ENCODE measurements at places on chromosomes 2 and 18.

- no peak for DNase-seq
These were observed 78.8 kb downstream of the VWC2L start for GRCh38 chr2:214489702-214490101.

DNA sequence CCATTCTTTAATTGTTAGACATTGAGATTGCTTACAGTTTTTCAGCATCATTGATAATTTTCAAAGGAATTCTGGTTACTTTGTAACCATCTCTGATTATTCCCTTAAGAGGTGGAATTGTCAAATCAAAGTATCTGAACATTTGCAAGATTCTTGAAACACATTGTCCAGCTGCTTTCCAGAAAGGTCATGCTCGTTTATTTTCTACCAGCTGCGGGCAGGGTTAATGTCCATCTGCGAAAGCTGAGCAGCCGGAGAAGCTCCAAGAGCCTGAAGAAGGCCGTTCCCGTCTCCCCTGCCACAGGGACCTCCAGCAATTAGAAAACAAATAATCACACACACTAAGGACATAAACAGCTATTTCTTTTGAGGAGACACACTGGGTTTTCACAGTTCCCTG is 76.1 kb upstream of the TXNDC2 start:
- DNase-seq, result no peak

DNA sequence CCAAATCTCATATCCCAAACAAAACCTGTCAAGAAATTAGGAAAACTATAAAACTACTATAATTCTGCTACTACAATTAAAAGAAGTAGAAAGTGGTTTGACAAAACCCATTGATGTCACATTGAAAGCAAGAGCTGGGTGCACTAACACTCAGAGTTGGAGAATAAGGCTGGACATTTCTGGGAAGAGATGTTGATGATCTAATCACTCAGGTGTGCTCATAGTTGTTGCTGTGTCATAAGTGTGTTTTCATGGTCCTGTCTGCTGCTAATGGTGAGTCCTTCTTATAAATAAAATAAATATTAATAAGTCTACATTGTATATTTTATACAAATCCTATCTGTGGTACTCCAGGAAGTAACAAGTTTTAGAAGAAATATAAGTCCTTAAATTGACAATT is 168.2 kb upstream of the LRP1B start:
- no peak for DNase-seq

DNA sequence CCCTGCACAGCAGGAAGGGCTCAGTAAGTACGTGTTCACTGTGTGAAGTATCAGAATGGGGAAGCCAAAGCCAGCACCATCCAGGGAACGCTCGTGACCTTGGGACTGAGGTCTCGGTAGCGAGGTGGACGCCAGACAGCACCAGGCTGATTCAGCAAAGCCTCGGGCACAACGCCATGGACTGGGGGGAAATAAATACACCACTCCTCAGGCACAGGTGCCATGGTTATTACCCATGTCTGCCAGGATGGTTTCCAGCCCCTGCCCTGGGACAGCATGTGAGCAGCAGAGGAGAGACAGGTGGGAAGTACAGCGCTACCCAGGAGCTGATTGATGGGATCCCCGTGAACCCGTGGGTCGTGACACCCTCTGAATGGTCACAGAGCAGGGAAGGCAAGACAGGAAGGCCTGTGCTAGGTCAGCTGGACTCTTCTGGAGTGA is 53.0 kb downstream of the REEP1 start:
- no peak for DNase-seq

DNA sequence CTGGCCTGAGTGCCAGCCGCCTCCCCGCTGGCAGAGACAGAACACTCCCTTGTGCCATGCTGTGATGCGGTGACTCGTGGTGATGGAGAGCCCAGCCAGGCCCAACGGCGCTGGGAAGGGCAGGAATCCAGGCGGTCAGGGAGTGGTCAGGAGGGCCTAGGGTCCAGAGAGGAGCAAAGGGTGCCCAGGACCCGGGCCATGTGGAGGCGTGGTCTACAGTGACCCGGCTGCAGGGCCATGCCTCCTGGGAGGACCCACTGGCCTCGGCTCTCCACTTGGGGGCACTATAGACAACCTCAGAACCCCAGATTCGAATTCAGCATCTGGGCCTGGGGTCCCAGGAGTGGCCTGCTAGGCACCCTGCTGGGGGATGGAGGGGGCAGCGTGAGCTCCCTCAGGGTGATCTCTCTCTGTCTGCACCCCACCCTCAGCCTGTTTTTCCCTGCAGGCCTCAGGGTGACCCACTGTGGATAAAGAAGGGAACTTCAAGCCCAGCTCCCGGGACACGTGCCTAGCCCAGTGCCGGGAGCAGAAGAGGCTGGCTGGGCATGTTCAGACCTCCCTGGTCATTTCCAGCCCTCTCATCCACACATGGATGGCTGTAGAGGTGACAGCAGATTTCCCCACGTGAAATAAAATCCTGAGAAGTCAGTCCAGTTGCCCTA is 13.0 kb downstream of the AMER3 start:
- no peak for DNase-seq

DNA sequence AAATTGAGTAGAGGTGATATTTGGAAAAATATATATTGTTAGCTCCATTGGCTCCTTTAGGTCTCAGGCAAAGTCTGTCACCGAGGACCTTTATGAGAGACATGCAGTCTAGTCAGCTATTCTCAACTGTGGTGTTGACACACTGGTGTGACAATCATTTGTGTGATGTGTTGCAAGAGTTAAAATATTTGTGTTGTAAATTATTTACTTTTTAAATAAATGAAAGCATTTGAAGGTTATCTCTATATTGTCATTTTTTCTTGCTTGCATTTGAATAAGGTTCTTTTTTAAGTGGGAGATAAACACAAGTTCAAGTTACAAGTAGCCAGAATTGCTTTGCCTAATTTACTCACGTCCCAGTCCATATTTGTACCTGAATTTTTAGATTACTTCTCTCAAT is 4.3 kb downstream of the REL start:
- DNase-seq, result no peak

DNA sequence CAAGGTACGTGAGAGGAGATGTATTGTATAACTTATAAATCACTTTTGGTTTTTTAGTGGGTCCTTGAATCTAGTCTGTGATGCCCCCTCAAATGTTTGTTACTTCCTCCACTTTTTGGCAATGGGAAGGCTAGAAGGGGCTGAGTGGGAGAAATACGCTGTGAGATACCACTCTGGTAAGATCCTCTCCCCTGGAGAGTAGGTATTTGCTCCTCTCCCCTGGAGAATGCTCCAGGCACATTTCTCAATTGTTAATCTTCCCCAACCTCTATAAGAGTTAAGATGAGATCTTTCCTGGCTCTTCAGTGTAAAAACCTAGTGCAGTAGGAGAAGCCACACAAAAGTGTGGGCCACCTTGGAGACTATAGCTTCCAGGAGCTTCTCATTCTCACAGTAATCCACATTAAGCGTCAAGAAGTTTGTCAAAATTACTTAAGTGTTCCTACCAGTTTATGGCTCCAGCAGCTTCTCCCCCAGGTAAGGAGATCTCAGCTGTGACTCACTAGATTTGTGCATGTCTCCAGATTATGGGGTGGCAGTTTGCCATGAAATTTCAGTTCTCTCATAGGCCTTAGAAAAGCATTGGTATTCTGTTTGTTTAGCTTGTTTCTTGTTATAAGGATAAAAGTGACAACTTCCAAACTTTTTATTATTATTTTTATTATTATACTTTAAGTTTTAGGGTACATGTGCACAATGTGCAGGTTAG is 182.6 kb downstream of the FSIP2 start:
- no peak for DNase-seq

DNA sequence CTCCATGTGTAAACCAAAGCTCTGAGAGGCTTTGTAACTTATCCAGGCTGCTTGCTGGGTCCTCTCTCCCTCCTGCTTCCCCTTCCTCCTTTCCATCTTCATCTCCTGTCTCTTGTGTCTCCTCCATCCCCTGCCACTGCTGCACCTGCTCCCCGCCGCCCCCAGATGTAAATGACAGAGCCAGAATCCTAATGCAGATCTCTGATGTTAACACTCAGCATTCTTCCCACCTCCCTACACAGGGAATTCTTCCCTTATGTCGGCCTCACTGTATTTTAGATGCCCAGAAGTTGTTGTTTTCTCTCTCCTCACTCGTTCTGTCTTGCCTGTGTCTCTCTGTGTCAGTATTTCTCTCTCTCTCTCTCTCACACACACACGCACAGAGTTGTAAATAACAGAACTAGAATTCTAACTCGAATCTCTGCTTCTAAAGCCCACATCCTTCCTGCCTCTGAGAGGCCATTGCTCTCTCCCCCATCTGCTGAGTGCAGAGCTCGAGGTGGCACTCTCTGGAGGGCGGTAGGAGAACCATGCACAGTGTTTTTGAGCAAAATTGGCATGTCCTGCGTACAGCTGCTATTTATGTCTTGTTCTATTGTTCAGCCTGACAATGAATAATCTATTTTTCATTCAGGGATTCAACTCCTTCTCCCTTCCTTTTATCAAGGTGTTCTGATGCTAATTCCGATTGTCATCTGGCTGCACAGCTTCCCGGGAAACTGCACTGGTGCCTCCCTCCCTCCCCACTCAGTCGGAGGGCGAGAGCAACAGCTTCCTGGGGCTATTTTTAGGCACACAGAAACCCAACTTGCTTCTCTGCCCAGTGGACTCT is 219.9 kb downstream of the SH3RF3 start:
- no peak for DNase-seq

- no peak for DNase-seq
These were observed 96.9 kb downstream of the PHLPP1 start for GRCh38 chr18:62812242-62812641.

GRCh38 chr18:57744211-57744694 is 58.9 kb downstream of the ATP8B1 start:
- no peak for DNase-seq

GRCh38 chr2:43478412-43479086 is 117.3 kb downstream of the THADA start:
- no peak for DNase-seq

DNA sequence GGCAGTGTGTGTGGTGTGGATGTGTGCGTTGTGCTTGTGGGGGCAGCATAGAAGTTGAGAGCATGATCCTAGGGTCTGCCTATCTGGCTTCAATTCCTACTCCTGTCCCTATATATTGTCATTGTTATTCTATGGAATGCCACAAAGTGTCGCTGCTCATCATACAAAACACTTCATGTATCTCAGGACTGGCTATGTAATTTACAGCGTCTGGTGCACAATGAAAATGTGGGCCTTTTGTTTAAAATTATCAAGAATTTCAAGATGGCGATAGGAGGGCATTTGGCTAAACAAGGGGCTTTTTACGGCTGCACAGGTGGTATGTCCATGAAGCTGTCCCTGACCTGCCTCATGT is 3.4 kb downstream of the SERPINB2 start:
- no peak for DNase-seq

- DNase-seq, result no peak
These were observed 6.5 kb downstream of the TEX261 start for GRCh38 chr2:70988151-70988550.

- peak; percentile 74 for DNase-seq
These were observed 21.0 kb downstream of the INPP4A start for GRCh38 chr2:98465456-98466226.

DNA sequence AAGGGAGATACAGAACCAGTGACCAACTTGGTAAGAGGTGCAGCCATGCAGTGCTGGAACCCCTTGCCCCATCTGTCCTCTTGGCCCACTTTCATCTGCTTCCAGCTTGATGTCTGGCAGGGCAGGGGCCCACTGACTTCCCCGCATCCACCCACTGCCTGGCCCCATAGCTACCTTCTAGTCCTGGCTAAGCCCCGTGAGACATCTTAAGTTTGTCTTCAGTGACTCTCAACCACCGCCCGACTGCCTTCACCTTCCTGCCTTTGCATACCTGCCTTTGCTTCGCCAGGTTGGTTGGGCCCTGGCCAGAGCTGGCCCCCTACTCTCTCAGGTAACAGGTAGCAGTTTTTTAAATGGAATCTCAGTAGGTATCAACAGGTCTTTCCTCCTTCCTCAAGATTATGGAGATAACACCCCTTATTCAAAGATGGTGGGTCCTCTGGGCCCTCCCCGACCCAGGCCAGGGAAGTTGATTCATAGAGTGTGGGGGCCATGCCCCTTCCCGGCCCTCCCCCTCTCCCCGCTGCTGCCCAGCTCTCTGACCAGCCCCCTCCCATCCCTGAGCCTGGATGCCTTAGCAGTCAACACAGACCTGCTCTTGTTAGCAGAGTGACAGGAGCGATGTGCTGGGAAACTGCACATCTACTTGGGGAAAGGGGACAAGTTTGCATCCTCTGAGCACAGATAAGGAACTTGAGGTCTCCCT is 2.8 kb downstream of the ARID5A start:
- no peak for DNase-seq

DNA sequence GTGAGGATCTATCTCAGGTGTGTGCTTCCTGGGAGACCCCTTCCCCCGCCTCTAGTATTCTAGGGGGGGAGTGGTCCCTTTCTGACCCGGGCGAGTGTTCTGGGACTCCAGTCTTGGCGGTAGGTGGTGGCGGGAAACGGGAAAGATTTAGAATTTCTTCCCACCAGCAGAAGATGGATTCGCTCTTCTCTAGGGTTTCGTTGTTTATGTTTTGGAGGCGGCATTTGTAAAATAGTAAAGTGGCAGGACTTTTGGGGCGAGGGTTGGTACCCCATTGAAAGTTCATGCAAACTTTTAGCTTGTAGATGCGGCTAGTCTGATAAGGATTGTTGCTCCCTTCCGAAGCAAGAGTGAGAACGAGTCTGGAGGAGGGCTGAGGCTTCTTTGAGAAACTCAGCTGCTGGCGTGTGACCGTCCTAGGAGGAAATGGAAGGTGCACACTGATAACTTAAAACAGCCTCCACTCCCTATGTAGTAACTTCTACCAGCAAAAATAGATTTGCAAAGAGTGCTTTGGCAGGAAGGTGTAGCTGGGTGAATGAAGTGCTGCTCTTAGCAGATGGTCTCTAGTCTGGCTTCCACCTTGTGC is 412 bp downstream of the GPD2 start:
- DNase-seq, result peak; percentile 29

DNA sequence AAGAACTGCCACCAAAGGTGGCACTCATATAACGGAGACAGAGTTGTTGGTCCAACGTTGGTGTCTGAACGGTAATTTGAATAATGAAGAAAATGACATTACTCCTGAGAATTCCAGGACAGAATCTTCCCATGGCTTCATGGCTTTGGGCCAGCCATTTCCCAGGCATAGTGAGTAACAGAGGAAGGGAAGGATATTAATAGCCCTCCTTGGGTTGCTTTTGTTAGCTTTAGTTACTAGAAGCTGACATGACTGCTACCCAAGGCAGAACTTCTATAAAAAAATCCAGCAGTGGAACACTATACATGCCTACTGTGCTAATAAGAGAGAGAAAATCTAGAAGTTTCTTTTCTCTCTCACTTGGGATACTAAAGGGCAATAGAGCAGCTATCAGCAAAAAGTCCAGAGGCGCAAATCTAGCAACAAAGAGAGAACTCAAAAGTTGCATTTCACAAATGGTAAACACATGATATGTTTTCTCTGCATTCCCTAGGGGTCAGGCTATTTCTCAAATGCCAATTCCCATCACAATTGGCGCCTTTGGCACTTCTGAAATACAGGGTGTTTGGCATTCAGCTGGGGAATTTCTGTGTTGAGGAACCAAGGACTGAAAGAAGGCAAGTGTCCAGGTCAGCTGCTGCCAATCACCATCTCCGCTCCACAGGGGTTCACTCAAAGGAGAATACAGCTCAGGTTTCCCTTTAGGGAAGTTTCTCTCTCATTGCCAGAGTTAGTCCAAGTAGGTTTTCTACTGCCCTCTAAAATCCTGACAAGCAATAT is 160.8 kb upstream of the KYNU start:
- no peak for DNase-seq

GRCh38 chr2:170530803-170531564 is 184.2 kb upstream of the SP5 start:
- DNase-seq, result no peak

- no peak for DNase-seq
These were observed 50.5 kb upstream of the FHOD3 start for GRCh38 chr18:36247036-36247435.

- DNase-seq, result no peak
These were observed 140.8 kb downstream of the BCL11A start for GRCh38 chr2:60412620-60413019.

- DNase-seq, result no peak
These were observed 42.3 kb downstream of the STPG4 start for GRCh38 chr2:47112665-47113435.

Data from KG1 (cell line).